Stimulated activated CD4-positive, alpha-beta T cell treated with anti-CD3 and anti-CD28 coated beads, Interleukin-1b, Interleukin-23, amount 100 ng/mL, for 1 hour (primary cell): ENCODE measurements at places on chromosomes 16 and 17.

GRCh38 chr16:9048302-9048700 lies 43.1 kb upstream of the HAPSTR1 start:
- no peak for DNase-seq

DNA sequence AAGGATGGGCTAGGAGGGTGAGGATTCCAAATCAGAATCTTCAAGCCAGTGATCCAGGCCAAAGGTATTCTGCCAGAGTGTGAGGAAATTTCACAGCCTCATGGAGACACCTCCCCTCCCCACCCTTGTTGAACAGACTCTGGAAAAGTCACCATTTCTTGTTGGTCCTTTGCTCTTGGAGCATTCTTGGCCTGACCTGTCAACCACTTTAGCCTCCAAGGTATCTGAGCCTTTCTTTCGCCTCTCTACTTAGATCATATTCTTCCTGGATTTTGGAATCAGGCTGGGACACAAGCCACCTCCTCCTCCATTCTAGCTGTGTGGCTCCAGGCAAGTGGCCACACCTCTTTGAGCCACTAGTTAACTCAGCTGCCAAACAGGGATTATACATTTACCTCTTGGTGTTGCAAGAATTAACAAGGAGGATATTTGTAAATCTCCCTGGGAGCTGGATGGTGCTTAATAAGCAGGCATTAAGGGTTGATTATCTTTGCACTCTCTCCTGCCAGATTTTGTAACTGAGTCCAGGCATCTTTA lies 193.5 kb downstream of the WWOX start:
- no peak for DNase-seq

- peak; percentile 90 for DNase-seq
These were observed 3.5 kb upstream of the TSPOAP1 start for GRCh38 chr17:58331815-58332777.

DNA sequence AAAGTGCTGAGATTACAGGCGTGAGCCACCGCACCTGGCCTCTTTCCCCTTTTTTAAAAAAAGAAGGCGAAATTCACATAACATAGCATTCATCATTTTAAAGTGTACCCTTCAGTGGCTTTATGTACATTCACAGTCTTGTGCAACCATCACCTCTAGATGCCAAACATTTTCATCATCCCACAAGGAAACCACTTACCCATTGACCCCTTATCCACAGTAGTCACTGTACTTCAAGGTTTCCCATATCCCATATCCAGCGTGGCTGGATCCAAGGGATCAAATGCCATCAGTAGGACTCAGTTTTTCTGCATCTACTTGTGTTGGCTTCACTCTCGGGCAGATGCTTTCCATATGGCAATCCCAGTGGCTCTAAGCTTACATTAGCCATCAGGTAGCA lies 50.3 kb downstream of the BMERB1 start:
- DNase-seq: no peak

GRCh38 chr16:17501321-17501720 lies 30.6 kb upstream of the XYLT1 start:
- no peak for DNase-seq

DNA sequence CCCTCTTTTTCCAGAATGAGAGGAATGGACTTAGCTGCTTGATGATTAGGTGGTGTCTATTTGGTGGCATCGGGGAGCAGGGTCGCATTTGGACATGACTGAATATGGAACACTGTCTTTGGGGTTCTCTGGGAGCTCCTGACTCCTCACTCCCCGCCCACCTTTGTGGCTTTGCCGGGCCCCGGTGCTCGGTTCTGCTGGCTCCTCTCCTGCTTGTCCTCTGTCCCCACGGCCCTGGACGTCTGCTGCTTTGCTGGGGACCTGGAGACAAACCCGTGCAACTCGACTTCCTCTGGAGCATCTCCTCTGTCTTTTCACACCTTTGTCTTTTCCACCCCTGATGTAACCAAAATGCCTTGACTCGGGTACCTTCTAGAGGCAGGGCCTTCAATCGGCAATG lies 135.7 kb downstream of the IRX3 start:
- no peak for DNase-seq

- no peak for DNase-seq
These were observed 14.2 kb downstream of the ANKFY1 start for GRCh38 chr17:4249452-4250029.

DNA sequence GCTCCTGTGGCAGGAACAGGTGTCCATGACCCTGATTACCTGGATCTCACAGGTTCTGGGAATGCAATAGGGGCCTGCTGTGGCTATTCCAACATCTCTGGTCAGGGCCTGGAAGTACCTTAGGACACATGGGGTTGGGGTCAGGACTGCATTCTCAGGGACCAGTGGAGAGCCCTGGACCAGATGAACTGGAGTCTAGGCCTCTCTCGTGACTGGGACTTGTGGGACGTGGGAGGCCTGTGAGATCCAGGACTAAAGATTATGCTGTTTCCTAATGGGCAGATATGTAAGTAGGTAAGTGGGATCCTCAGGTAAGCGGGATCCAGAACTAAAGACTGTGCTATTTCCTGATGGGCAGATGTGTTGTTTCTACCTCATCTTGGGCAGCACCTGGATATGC lies 16.2 kb upstream of the CD300A start:
- no peak for DNase-seq

- DNase-seq: no peak
These were observed 6.6 kb upstream of the ZNF629 start for GRCh38 chr16:30793508-30794069.

DNA sequence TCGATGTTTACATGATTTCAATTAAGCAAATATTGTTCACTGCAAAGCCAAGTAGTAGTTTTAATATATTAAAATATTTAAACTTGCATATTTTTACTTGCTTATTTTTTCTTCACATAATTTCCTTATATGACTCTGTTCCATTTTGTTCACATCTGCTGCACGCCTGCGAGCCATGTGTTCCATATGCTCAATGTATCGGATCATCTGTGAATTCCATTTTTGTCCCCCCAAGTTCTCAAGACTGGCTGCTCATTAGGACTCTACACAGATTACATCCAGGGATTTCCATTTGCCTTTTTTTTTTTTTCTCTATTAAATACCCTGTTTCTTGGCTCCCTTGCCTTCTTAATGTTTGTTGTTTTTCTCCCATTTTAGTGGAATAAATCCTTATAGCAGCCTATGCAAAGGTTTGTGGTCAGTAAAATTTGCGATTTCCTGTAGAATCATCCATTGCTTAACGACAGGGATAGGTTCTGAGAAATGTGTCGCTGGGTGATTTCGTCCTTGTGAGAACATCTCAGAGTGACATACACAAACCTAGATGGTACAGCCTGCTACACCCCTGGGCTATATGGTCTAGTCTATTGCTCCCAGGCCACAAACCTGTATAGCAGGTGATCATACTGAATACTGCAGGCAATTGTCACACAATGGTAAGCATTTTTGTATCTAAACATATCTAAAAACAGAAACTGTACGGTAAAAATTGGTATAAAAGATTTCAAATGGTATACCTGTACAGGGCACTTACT lies 30.2 kb upstream of the TEKT3 start:
- no peak for DNase-seq

- DNase-seq: no peak
These were observed 5.7 kb downstream of the DHRS7B start for GRCh38 chr17:21132428-21132827.

DNA sequence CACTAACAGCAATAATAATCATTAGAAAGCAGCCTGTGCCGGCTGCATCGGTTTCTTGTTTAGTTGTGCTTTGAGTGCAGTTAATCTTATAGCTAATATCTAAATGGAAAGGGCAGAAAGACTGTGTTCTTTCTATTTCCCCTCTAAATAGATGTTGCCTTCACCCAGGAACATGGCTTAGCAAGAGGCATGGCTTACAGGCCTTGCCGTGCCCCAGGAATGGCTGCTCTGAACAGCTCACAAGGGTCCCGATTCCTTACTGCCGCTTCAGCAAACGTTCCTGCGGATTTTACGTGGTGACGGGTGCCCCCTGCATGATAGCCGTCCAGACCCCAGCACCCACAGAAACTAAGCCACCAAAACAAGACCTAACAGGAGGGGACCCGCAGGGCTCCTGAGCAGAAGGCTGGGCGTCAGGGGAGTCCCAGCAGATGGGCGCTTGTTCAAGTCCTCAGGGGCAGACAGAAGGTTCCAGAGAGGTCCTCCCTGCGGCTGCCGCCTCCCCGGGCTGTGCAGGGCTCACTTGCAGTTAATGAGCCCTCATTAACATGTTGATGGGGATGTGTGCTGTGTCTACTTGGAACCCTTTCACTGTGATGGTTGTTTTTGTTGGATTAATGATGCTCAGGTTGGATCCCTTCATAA lies 52.5 kb upstream of the ENPP7 start:
- DNase-seq: no peak

DNA sequence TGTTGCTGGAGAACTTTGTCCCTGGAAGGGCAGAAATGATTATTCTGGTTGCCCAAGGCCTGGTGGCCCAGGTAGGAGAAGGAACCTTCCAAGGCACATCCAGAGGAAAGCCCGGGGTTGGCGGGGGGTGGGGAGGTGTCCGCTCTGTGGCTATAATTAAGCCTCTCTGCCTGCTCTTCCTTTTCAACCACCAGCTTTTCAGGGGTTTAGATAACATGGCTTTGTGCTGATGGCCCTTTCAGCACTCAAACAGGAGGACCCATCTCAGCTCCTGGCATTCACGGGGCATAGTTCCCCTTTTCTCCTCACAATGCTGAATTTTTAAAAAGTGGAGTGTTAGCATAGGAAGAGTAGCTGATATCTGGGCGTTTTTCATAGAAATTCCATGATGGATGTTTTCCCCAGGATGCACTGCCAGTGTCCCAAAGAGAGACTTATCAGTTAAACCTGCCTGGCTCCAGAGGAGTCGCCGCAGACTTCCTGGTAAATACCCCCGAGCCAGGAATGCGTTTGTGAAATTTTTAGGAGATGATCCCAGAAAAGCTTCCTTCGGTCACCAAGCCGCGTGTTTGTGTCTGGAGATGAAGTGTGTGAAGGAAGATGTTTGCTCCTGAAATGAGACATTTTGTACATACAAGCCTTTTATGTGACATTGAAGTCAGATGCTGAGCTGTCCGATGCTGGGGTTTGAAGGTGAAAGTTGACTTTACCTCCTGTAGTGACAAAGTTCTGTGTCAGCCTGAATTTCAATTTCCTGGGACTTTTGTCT lies 188.5 kb downstream of the MSI2 start:
- DNase-seq: no peak

DNA sequence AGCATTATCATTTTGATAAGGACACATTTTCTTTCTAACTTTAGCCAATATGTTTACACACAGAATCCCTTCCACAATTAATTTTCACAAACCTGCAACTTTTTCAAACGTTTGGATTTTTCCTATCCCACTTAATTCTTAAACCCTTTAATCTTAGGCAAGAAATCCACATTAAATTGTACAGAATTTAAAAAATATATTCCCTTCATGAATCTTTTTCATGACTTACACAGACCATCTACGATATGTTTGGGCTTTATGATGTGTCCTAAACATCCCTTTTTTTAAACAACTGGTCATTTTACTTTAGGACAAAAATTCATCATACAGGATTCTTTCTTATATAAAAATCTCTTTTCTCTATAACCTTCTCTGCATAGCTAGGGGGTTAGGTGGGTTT lies 241.5 kb upstream of the CNTNAP4 start:
- no peak for DNase-seq

DNA sequence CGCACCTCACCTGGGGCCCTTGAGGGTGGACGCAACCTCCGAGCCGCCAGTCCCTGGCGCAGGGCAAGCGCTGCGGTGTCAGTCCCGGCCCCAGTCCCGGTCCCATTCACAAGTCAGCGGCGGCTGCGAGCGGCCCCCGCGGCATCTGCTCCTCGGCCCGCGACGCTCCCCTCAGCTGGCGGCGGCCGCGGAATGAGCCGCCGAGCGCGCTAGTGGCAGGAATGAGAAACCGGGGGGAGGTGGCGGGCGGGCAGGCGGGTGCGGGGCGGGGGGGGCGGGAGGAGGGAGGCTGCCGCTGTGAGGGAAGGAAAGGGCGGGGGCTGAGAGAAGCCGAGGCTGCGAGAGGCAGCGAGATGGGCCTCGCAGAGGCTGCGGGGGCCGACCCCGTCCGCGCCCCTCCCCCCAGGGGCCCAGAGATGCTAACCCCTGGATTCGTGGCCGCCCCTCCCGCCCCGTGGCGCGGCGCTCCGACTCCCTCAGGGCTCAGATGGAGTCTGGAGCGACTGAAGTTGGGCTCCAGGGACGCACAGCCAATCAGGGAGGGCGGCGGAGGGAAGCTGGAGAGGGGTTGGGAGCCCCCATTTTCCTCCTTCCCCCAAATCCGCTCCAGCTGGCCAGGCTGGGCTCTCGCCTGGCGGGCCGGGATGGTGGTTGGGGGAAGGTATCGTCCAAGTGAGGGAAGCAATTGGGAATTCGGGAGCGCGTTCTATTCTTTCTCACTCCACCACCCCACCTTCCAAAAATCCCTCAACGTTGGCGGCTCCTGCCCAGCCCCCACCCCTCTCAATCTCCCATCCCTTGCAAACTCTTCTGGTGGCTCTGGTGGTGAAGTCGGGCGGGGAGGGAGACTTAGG lies at the start of gene CDH11:
Gene CDH11 (minus strand): TSS at position 194 of the 854 bp plus-strand sequence. CDS start 117,194 bp downstream, outside the sequence.
- DNase-seq: no peak

DNA sequence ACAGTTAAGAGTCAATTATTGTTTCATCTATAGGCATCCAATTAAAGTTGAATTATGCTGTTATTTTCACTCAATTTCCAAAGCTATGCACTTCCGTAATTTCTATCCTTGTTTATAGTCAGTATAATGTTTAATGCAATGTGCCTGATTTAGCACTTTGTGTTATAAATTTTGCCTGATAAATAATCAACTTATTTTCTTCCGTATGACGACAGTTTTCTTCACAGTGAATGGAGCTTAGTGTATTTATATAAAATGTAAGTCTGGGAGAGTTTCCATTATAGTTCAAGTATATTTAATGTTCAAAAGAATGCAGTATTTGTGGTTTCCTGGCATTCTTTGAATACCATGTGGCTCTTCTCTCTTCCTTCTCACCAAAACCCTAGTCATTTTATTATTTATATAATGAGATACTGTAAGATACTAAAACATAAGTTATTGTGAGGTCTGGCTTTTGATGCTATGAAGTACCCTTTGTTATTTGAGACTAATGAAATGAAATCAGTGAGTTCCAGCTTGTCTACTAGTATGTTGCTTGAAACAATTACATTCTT lies 240.6 kb downstream of the PRKCA start:
- no peak for DNase-seq

- DNase-seq: no peak
These were observed 31.4 kb downstream of the CACNA1H start for GRCh38 chr16:1184156-1184868.

- DNase-seq: no peak
These were observed 5.7 kb downstream of the MED13 start for GRCh38 chr17:62059414-62059813.

- DNase-seq: no peak
These were observed 68.2 kb downstream of the RNF213 start for GRCh38 chr17:80328634-80329380.
